ENCODE measurements at places on chromosomes 16 and 17.

- DNase-seq: no peak
These were observed 9.9 kb upstream of the CCL5 start for GRCh38 chr17:35889818-35890773.

DNA sequence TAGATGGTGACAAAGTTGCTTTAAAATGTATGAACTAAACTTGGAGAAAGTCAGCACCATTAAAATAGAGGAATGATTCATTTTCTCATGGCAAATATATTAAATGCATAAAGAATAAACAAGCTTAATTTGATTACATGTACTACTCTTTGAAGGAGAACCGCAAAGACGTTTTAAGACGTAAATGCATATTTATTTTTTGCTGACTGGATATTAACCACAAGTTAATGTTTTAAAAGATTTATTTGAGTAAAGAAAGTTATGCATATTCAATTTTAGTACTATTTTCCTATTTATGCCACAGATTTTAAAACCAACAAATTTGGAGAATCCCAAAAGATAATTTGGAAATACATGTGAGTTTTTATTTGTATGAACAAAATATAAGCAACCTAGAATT lies 1121.9 kb downstream of the CDH8 start:
- DNase-seq: no peak

GRCh38 chr16:50473356-50473945 lies 74.7 kb upstream of the NKD1 start:
- no peak for DNase-seq

DNA sequence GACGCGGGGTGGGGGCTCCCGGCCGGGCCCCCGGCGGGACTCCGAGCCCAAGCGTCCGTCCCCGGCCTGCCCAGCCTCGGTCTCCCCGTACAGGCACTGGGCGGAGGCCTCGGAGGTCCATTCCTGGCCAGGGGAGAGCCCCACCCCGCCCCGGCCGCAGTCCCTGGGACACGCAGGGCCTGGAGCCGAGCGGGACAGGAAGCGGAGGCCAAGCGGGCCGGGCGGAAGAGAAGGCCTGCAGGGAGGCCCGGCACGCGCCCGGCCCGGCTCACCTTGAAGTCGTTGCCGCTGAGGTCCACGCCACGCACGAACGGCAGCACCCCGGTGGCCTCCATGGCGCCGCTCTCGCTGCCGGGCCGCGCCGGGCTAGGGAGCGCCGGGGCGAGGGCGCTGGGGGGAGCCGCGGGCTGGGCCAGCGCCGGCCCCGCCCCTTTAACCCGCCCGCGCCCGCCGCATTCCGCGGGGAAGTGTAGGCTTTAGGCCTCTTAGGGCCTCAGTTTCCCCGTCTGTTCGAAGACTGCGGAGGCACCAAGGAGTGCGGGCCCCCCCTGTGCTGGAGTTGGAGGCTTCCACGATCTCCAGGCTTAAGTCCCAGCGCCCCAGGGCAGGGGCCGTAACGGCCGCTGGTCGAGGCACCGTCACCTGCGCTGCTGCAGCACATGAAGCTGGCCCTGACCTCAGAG lies at the start of gene FLII:
Gene FLII, minus strand, starts transcription at position 383 of the 683 bp plus-strand sequence. Its CDS starts 48 bp downstream, at position 335.
- peak; percentile 10 for DNase-seq

GRCh38 chr17:49730078-49730784 lies 22.5 kb upstream of the SLC35B1 start:
- DNase-seq: no peak

GRCh38 chr16:1105888-1106620 lies 10.0 kb upstream of the C1QTNF8 start:
- peak; percentile 5 for DNase-seq

DNA sequence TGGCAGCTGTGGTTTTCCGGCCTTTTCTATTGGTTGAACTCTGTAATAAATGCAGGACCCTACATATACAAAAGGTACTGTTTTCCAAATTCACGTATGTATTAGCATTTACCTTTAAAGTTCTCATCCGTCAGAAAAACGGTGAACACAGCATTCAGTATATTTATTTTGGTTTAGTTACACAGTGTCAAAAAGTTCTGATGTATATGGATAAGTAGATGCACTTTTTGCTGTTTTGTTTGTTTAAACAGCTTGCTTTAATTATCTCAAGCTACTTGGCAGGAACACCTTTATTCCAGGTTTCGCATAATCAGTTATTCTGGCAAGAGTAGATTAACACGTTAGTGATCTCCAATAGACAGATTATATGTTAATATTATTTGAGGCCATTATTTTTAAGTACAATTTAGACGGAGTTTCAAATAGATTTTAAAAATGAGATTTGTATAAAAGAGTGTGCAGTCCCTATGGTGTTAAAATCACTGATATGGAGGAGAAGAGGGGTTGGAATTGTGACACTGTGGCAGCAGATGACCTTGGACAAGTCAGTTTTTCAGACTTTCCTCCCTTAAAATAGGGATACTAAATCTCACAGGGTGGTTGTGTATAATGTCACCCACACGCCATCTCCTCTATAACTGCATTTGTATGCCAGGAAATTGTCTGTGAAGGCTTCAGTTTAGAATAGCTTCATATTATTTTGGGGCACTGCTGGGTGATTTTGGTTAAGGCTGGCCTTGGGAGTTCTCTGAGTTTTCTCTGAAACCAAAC lies 2.1 kb downstream of the HERPUD1 start:
- no peak for DNase-seq

Data from KG1 (cell line).